Stromal cell of bone marrow (primary cell): ENCODE measurements at places on chromosomes 1 and 21.

- DNase-seq: no peak
Measured at GRCh38 chr1:229190057-229190575, 80.8 kb upstream of the RAB4A start.

GRCh38 chr1:43872280-43872679 is 61.3 kb upstream of the ARTN start:
- DNase-seq: no peak

DNA sequence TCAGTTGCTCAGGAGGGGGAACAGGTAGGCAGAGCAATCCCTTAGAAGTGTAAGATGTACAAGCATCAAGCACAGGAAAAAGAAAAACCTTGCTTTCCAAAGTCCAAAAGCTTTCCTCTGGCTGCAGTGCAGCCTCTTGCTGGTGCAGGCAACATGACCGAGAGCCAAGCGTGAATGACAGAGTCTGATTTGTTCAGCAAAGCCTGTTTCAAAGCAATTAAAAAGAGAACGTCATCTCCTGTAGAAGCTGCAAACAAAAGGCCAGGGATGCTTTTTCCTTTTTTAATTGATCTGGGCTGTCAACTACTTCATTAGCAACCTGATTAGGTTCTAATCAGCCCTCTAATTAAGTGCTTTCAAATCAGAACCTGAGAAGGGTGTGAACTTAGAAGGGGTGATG is 38.2 kb upstream of the PLA2G2C start:
- DNase-seq: no peak

GRCh38 chr1:156942576-156942975 is 22.1 kb downstream of the LRRC71 start:
- no peak for DNase-seq

- peak; percentile 53 for DNase-seq
Measured at GRCh38 chr1:108000620-108001111, 35.7 kb upstream of the VAV3 start.

GRCh38 chr1:94892604-94893254 is 34.2 kb downstream of the CNN3 start:
- no peak for DNase-seq

- no peak for DNase-seq
Measured at GRCh38 chr1:87754139-87754538, 425.5 kb downstream of the LMO4 start.

DNA sequence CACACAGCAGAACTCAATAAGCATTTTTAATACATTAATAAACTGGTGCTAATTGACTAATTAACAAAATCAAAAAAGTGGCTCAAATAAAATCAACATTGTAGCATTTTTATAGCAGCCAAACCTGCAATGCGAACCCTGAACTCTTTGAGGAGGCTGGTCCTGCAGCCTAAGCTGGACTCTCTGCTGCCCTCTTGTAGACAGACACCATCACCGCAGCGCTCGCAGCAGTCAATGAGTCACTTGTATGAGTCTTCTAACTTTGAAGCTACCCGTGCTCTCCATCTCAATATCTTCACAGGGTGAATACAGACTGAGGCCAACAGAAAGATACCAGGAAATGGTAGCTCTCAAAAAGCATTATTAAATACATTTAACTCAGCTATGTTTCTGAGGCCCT is 9.7 kb upstream of the KRTAP7-1 start:
- DNase-seq: no peak

DNA sequence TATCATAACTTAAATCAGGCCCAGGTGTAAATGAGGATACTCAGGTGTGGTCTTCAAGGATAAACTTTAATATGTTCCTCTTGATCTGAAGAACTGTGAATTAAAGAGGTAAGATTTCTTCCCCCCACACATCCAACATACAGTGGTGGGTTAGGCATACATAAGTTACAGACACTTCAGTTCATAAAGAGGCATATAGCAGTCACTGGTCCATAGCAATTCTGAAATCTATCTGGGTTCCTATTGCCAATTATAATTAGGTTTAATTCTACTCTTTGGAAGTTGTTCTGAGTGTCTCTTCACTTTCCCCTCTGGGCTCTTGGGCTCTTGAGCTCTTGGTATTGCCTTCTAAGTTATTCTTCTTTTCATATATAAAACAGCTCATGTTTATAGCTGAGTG is 32.5 kb upstream of the TSPAN2 start:
- DNase-seq: no peak
